ENCODE measurements at places on chromosomes 1 and 21. TPM values are rescaled to one million over a fixed set of nuclear protein-coding genes. Genes with fewer than 3 reads are reported as not detected.

GRCh38 chr1:4207842-4208692, 308.0 kb upstream of the C1orf174 start:
- no peaks in the 10 kb centered on the region for H3K36me3 ChIP-seq
- H3K27me3 ChIP-seq, result no peaks in the 10 kb centered on the region
- no peak overlapping the region for H3K27ac ChIP-seq
- DNase-seq, result no peak
- no peak overlapping the region for H3K4me3 ChIP-seq

DNA sequence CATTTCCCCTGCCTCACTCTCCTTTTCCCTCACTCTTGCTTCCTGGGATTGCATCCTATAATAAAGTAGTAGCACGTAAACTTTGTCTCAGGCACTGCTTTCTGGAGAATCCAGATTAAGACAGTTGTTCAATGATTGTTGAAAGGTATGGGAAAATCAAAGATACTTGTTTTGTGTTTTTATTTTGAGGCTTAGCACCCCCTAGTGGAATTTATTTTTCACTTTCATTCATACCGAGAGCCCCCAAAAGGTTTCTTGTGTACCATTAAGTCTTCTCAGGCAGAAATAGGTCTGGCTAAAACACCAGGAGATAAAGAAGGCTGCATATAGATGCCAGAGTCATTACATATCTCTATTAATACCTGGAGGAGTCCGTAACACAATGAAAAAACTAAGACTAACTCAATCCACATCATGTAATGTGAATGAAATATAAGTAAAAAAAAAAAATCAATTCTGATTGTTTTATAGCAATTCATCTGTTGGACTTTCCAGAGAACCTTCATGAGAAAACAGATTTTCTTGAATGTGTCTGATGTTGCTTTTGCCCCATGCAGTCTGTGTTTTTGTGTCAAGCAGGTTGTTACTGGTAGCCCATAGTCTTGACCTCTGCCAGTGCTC, 103.5 kb downstream of the RPE65 start:
- no peaks in the 10 kb centered on the region for H3K4me1 ChIP-seq
- DNase-seq, result no peak
- H3K27ac ChIP-seq, result no peak overlapping the region
- no peaks in the 10 kb centered on the region for H3K36me3 ChIP-seq

DNA sequence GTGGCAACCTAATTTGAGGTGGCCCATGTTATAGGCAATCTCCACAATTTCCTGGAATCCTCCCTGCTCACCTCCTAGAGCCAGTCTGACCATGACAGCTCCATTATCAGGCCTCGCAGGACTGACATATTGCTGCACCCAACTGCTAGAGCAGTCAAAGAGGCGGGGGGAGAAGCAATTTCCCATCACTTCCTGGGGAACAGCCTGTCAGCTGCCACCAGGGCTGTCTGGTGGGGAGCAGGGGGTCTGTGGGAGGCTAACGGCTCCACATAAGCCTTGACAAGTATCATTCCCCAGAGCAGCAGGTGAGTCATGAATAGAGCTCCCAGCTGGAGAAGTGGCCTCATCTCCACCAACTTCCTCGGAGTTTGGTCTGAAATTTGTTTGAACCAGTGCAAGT, 322.9 kb downstream of the MATN1 start:
- DNase-seq, result no peak
- no peaks in the 10 kb centered on the region for H3K36me3 ChIP-seq
- no peaks in the 10 kb centered on the region for H3K27me3 ChIP-seq
- H3K4me1 ChIP-seq, result no peaks in the 10 kb centered on the region

CALML6 gene
- total RNA-seq, result 1.0 TPM

DNA sequence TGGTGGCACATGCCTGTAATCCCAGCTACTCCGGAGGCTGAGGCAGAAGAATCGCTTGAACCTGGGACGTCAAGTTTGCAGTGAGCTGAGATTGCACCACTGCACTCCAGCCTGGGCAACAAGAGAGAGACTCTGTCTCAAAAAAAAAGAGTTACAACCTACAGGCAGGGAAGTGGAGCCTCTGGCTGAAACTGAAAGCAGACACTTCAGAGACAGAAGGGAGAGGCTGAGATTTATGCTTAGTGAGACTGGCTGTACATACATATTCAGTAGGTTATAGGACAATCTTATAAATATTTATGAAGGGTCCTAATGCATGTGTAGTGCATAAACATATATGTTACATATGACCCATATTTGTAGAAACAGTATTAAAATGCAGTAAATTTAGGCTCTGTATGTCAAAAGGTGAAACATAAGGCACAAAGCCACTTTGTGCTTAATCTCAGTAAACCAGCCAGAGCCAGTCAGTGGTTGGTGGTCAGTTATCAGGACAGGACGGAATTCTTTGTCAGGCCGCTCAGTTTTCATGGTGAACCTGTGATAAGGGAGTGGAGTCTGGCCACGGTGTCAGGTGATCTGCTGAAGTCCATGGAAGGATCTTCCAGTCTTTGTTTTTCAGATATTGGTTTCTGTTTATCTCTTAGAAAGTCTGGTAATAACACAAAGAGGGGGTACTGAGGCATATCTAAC, 13.7 kb downstream of the RHEX start:
- H3K4me3 ChIP-seq, result no peak overlapping the region
- H3K4me1 ChIP-seq, result peaks cover 8% of the 10 kb centered on the region
- H3K27me3 ChIP-seq, result no peaks in the 10 kb centered on the region
- no peak overlapping the region for H3K27ac ChIP-seq
- no peaks in the 10 kb centered on the region for H3K36me3 ChIP-seq
- no peak for DNase-seq

DNA sequence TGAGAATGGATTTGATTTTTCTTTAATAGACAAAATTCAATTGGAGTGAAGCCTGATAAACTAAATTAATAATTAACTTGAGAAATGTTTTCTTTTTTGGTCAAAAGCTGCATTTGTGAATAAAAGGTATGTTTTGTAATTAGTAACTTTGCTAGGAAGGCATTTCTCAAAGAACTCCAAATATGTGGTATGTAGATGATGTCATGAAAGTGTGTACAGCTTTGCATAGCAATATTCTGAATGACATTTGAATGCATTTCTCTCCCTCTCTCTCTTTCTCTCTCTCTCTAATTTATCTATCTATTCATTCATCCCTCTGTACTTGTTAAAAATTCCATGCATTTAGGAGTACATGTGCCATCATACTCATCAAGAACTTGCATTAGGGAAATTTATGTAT, 109.1 kb upstream of the ADAMTS5 start:
- H3K4me1 ChIP-seq, result peaks cover under 1% of the 10 kb centered on the region
- H3K27ac ChIP-seq, result no peak overlapping the region
- H3K36me3 ChIP-seq, result no peaks in the 10 kb centered on the region

OR2L2 gene
- total RNA-seq, result not detected

GRCh38 chr1:71565262-71565661, 484.4 kb upstream of the ZRANB2 start:
- no peaks in the 10 kb centered on the region for H3K36me3 ChIP-seq
- no peaks in the 10 kb centered on the region for H3K27me3 ChIP-seq
- no peak overlapping the region for H3K27ac ChIP-seq
- H3K4me1 ChIP-seq, result no peaks in the 10 kb centered on the region
- H3K4me3 ChIP-seq, result no peak overlapping the region
